Stimulated activated CD4-positive, alpha-beta T cell treated with anti-CD3 and anti-CD28 coated beads, TNF-alpha, amount 100 ng/mL, for 48 hours (primary cell): ENCODE measurements at places on chromosomes 11 and 22.

- no peak for DNase-seq
Measured at GRCh38 chr11:109894242-109894641, 198.9 kb upstream of the ZC3H12C start.

GRCh38 chr11:80958361-80958760, 1517.5 kb upstream of the TENM4 start:
- DNase-seq, result no peak

DNA sequence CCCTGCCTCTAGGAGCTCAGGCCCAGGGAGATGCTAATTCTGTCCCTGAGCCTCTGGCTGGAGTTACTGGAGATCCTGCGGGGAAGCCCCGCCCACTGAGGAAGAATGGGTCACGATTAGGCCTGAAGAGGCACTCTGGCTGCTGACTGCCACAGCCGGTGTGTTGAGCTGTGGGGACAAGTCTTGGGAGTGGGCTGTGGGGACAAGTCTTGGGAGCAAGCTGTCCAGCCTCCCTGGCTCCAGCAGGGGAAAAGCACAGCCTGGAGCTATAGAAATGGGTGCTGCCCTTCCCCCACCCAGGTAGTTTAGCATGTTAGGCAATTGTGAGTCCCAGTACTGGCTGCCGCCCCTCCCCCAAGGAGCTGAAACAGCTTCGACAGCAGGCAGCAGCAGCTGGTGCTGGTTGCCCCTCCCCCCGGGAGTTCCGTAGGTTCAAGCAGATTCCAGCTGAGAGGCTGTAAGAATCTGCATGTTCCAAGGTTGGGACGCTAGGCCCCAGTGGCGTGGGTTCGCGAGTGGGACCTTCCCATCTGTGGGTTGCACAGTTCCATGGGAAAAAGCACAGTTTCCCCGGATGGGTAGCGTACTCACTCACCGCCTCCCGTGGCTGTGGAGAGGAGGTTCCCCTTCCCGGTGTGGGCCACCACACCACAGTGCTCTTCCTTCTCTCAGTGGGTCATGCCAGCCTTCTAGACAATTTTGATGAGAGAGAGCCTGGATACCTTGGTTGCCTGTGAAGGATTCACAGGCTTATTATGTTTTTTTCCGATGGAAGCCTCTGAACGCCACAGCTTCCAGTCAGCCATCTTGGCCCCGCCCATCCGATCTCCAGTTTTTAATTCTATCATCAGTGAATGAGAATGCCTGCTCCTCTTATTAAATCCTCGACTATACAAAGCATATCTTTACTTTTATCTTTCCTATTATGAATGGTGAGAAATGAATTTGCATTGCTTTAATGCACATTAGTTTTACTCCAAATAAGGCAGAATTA, 61.5 kb downstream of the MSANTD4 start:
- no peak for DNase-seq

GRCh38 chr11:2137202-2138067, 1.8 kb downstream of the IGF2 start:
- DNase-seq, result no peak

GRCh38 chr22:31848411-31848810, 94.6 kb downstream of the DEPDC5 start:
- DNase-seq, result no peak
